Uterus (tissue), 4 donors: ENCODE measurements at places on chromosomes 4 and X. TPM values are rescaled to one million over a fixed set of nuclear protein-coding genes. Genes with fewer than 3 reads are reported as not detected.
A peak's percentile ranks its signal among the peaks of the same experiment; 100 is the strongest.

- no peaks in the 10 kb centered on the region for H3K27me3 ChIP-seq
- no peaks in the 10 kb centered on the region for H3K36me3 ChIP-seq
- no peak overlapping the region for H3K27ac ChIP-seq
- H3K4me1 ChIP-seq: no peaks in the 10 kb centered on the region
- no peak overlapping the region for H3K4me3 ChIP-seq
Measured at GRCh38 chrX:72262077-72262476, 15.0 kb downstream of the RPS4X start.

DNA sequence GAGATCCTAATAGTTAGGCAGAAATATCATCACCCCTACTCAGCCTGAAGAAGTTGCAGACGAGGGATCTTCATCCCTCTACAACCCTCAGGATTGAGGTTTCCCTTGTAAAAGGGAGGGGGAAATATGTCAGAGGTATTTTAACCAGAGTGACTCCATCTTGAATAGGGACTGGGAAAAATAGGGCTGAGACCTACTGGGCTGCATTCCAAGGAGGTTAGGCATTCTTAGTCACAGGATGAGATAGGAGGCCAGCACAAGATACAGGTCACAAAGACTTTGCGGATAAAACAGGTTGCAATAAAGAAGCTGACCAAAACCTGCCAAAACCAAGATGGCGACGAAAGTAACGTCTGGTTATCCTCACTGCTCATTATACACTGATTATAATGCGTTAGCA lies 17.5 kb downstream of the IL13RA2 start:
- H3K27ac ChIP-seq: no peak overlapping the region
- no peak overlapping the region for H3K4me3 ChIP-seq
- DNase-seq: no peak
- H3K27me3 ChIP-seq: no peaks in the 10 kb centered on the region

PHKA1 gene
- 6.7 TPM for total RNA-seq

GRCh38 chr4:177250056-177250696 lies 59.5 kb upstream of the NEIL3 start:
- peak; percentile 32 for DNase-seq
- no peaks in the 10 kb centered on the region for H3K4me1 ChIP-seq
- no peak overlapping the region for H3K27ac ChIP-seq
- H3K27me3 ChIP-seq: no peaks in the 10 kb centered on the region
- H3K36me3 ChIP-seq: no peaks in the 10 kb centered on the region

GRCh38 chrX:106874075-106874474 lies 29.1 kb downstream of the RIPPLY1 start:
- H3K4me3 ChIP-seq: no peak overlapping the region
- no peak overlapping the region for H3K27ac ChIP-seq
- H3K4me1 ChIP-seq: no peaks in the 10 kb centered on the region
- no peaks in the 10 kb centered on the region for H3K36me3 ChIP-seq
- DNase-seq: no peak
- no peaks in the 10 kb centered on the region for H3K27me3 ChIP-seq
